SW480 (cell line): ENCODE measurements at places on chromosomes 11 and 22.

- DNase-seq: no peak
Observed at GRCh38 chr22:46104170-46104880, 46.0 kb upstream of the PPARA start.

- no peak for DNase-seq
Observed at GRCh38 chr22:32164075-32164860, 5.2 kb upstream of the C22orf42 start.

- peak; percentile 42 for DNase-seq
Observed at GRCh38 chr11:10623797-10624761, 55.6 kb upstream of the LYVE1 start.

- DNase-seq: no peak
Observed at GRCh38 chr11:11209967-11210366, 143.1 kb downstream of the CSNK2A3 start.

DNA sequence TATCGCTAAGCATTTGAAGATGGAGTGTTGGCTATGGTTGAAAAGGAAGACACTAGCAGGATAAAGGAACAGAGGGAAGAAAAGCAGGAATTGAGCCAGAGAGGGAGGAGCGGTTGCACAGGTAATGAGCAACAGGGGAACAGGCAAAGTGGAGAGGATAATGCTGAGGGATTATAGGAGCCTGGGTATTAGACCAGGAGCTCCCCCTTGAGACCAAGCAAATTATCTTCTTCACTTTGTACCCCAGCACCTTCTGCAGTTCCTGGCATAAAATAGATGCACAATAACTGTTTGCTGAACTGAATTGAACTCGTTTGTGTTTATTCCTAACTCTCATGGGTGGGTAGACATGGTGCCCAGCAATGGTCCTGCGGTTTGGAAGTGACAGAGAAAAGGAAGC lies 54.6 kb upstream of the OR5P2 start:
- DNase-seq: peak; percentile 20

- DNase-seq: peak; percentile 12
Observed at GRCh38 chr11:61392981-61393595, 701 bp downstream of the TMEM216 start.

DNA sequence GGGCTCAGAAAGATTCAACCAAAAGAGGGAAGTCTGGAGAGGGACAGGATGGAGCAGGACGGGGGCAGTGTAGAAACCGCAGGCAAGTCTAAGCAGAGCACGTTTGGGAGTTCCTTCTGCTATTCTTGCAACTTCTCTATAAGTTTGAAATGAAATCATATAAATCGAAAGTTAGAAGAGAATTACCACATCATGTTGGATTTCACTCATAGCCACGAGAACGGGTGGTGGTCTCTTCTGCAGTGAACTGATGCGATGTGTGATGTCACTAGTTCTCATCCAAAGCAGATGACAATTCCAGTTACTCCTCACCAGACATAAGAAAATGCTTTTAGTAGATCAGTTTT lies 36.0 kb downstream of the KCNQ1 start:
- DNase-seq: no peak

DNA sequence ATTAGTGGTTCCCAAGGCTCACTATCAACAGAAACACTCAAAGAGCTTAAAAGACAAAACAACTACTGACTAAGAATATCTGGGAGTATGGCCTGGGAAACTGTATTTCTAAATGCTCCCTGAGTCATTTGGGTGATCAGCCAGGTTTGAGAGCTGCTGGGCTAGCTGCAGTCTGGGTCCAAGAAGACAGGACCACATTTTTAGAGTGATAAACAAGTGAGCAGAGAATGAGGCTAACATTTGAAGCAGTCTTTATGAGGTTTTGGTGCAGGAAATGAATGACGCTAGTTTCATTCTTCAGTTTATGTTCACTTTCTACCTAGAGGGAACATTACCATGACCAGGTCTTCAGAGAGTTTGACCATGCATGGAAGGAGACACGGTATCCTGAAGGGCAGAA lies 97.7 kb downstream of the TEAD1 start:
- no peak for DNase-seq

DNA sequence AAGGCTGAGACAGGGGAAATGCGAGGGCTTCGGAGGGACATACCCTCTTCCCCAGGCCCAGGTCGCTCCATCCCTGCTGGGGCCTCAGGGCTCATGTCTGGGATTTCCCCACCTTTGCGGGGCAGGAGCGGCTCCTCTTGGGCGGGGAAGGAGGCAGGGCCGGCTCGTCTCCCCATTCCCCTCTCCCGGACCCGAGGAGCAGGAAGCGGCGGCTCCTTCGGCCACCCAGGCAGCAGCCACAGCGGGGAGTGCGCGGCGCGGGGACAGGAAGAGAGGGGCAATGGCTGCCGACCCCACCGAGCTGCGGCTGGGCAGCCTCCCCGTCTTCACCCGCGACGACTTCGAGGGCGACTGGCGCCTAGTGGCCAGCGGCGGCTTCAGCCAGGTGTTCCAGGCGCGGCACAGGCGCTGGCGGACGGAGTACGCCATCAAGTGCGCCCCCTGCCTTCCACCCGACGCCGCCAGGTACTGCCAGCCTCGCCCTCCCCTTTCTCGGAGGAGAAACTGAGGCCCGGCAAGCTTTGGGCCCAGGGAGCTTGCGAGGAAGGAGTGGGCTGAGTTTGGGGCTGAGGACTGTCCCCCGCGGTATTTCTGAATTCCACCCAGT lies at the start of gene ANKK1:
TSS of gene ANKK1 (plus strand) at position 175 of the 607 bp plus-strand sequence. CDS start at position 281, 106 bp downstream.
- DNase-seq: peak; percentile 14

- DNase-seq: peak; percentile 92
Observed at GRCh38 chr11:1827095-1827813, 7.5 kb upstream of the SYT8 start.

DNA sequence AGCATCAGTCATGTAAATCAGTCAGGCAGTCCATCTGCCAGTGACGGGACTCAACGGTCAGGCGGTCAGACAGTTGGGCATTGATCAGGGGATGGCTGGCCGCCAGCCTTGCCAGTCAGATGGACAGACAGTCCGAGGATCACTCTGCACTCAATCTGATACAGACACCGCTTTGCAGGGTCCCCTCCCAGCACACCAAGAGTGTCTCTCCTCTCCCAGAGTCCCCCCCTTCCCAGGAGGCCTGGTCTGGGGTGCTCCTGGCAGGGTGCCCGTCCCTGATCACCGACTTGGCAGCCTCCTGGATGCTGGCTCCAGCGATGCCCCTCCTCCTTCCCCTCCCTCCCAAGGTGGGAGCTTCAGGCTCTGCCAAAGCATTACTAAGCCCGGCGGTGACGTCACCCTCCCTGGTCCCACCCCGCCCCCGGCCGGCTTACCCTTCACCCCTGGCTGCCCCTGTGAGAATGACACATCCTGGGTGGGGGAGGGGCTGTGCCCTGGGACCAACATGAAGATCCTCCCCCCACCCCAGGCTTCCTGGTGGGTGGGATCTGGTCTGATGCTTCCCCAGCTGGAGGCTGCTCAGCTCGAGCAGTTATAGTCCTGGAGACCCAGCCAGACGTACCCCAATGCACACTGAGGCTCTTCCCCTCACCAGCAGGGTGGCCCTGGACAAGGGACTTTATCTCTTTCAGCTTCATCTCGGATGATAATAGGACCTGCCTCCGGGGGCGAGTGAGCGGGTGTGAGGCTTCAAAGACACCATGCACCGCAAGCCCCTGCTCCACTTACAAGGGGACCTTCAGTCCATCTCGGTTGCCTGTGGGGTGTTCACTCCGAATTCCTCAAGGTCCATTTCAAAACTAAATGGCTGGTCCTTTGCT lies 69.2 kb downstream of the CD82 start:
- peak; percentile 48 for DNase-seq

GRCh38 chr11:57641011-57641807 lies 8.5 kb downstream of the YPEL4 start:
- peak; percentile 69 for DNase-seq
